Activated CD4-positive, alpha-beta T cell treated with anti-CD3 and anti-CD28 coated beads, Interleukin-2, amount 10 ng/mL, durations not matched to agents 7 days and 5 days (primary cell): ENCODE measurements at places on chromosomes 12 and 14.
A peak's percentile ranks its signal among the peaks of the same experiment; 100 is the strongest.

GRCh38 chr12:29245246-29245645, 96.2 kb downstream of the FAR2 start:
- H3K27ac ChIP-seq = no peak overlapping the region
- no peaks in the 10 kb centered on the region for H3K27me3 ChIP-seq
- H3K4me3 ChIP-seq = no peak overlapping the region

GRCh38 chr12:52615208-52615868, 3.0 kb downstream of the KRT73 start:
- peaks cover 27% of the 10 kb centered on the region for H3K36me3 ChIP-seq
- no peaks in the 10 kb centered on the region for H3K27me3 ChIP-seq
- H3K4me1 ChIP-seq = peaks cover 67% of the 10 kb centered on the region
- H3K27ac ChIP-seq = peak overlapping the region; percentile 67
- H3K4me3 ChIP-seq = no peak overlapping the region

DNA sequence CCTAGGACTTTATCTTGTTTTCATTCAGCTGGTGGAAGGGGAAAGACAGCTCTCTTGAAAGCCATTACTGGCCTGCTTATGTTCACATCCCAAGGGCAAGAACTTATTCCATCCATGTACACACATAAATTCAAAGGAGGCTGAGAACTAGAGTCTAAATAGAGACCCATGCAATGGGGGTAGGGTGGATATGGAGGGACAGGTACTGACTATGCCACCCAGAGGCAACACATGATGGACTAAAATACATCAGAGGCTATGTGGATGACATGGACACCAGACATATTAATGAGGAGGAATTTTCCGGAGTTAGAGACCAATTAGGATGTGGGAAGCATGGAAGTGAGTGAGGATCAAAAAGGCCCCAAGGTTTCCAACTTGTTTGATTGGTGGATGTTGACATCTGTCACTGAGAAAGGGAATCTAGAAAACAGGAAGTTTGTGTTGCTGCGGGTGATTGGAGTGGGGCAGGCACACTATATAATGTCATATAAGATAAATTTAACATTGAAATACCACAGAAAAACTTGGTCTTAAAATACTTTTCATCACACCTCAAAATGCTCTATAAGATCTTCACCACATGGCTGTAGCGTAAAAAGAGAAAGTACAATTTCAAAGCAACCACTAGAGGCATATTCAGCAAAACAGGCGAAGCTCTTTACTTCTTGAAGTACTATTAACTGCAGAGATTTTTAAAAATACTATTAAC, 130.4 kb downstream of the GRIP1 start:
- no peaks in the 10 kb centered on the region for H3K36me3 ChIP-seq
- no peak overlapping the region for H3K4me3 ChIP-seq
- H3K27me3 ChIP-seq = no peaks in the 10 kb centered on the region

- peak; percentile 56 for DNase-seq
- no peaks in the 10 kb centered on the region for H3K27me3 ChIP-seq
- H3K27ac ChIP-seq = peak overlapping the region; percentile 84
- H3K4me3 ChIP-seq = peak overlapping the region; percentile 44
- peaks cover 100% of the 10 kb centered on the region for H3K4me1 ChIP-seq
- peaks cover 84% of the 10 kb centered on the region for H3K36me3 ChIP-seq
Measured at GRCh38 chr14:99201351-99202073, 70.5 kb downstream of the BCL11B start.

DNA sequence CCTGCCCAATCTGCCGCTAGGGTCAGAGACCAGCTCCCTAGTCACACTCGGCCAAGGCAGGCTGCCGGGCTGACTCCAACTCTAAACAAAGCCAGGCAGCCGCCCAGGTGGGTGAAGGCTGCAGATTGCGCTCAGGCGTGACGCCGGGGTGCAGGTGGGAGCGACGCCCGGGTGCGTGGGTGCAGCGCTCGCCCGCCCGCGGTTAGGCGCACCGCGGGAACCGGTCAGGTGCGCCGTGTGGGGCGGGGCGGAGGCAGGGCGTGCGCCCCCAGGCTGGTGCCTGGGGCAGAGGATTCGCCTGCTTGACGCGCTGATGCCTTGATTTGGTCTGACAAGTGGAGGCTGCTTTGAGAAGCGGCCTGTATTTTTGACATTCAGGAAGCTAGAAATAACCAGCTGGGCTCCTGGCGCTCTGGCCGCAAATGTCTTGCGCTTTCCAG, 126.7 kb upstream of the HIF1A start:
- H3K27me3 ChIP-seq = peaks cover 4% of the 10 kb centered on the region
- H3K4me1 ChIP-seq = peaks cover 68% of the 10 kb centered on the region
- peak overlapping the region; percentile 62 for H3K4me3 ChIP-seq
- H3K27ac ChIP-seq = peak overlapping the region; percentile 86
- DNase-seq = peak; percentile 56
- peaks cover 12% of the 10 kb centered on the region for H3K36me3 ChIP-seq

GRCh38 chr12:47164724-47165439, 85.1 kb upstream of the AMIGO2 start:
- no peaks in the 10 kb centered on the region for H3K27me3 ChIP-seq
- DNase-seq = no peak
- no peak overlapping the region for H3K27ac ChIP-seq
- H3K4me3 ChIP-seq = no peak overlapping the region

DNA sequence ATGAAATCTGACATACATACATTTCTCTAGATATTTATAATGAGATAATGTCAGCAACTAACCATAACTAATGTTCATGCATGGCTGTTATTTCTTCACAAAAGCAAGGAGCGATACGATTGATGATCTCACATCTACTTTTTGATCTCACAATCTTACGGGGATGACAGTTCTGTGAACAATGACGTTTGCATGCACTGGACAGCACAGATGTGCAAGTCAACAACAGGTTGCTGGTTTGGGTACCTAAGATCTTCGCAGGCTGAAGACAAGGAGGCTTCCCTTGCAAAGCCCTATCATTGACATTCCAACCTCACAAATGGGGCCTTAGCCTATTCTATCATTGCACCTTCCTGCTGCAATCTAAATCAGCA, 53.6 kb downstream of the C12orf42 start:
- no peak for DNase-seq
- H3K36me3 ChIP-seq = peaks cover 1% of the 10 kb centered on the region
- H3K27me3 ChIP-seq = no peaks in the 10 kb centered on the region
- peaks cover 20% of the 10 kb centered on the region for H3K4me1 ChIP-seq
- H3K27ac ChIP-seq = peak overlapping the region; percentile 96

DNA sequence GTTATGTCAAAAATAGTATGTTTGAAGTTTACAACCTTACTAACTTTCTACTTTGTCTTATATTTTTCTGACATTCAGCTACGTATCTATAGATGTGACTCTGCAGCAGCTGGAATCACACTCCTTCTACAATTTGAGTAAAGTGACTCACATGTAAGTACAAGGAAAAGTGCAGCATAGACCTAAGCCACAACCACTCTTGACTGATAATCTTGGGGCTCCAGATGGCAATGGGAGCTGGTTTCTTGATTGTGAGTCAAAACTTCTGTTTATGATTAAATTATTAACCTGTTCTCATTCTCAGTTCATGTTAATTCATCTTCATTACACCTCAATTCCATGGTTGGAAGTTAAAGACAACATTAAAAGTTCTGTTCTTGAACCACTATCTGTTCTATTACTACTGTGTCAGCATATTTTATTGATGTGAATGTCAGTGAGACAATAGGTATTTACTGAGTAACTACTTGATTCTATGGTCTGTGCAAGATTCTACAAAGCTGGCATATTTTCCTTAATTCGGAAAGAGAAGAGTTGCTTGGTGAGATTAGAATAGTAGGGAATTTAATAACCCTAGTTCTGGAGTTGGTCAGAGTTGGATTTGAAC, 112.9 kb downstream of the TSHR start:
- no peaks in the 10 kb centered on the region for H3K27me3 ChIP-seq
- H3K27ac ChIP-seq = no peak overlapping the region
- H3K36me3 ChIP-seq = peaks cover 4% of the 10 kb centered on the region
- H3K4me1 ChIP-seq = no peaks in the 10 kb centered on the region
- DNase-seq = no peak

DNA sequence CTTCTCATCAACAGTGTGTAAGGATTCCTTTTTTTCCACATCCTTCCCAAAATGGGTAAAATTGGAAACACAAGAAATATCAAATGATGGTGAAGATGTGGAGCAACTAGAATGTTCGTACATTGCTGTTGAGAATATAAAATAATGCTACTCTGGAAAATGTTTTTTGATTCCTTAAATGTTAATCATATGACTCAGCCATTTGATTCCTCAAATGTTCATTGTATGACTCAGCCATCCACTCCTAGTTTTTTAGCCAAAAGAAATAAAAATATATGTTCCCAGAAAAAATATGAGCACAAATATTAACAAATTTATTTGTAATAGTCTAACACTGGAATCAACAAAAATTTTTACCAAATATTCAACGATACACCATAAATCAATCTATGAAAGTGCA, 1108.6 kb downstream of the LRFN5 start:
- H3K36me3 ChIP-seq = no peaks in the 10 kb centered on the region
- H3K27ac ChIP-seq = no peak overlapping the region
- no peaks in the 10 kb centered on the region for H3K27me3 ChIP-seq
- H3K4me1 ChIP-seq = no peaks in the 10 kb centered on the region
- no peak for DNase-seq
